IPS DF 6.9 (cell line): ENCODE measurements at places on chromosomes 7 and 10.

- no peak for DNase-seq
Observed at GRCh38 chr7:139648941-139649425, 125.5 kb downstream of the CLEC2L start.

- DNase-seq = no peak
Observed at GRCh38 chr10:122422266-122422989, 32.0 kb upstream of the ARMS2 start.

- DNase-seq = no peak
Observed at GRCh38 chr10:43120929-43121314, 17.3 kb upstream of the CSGALNACT2 start.

DNA sequence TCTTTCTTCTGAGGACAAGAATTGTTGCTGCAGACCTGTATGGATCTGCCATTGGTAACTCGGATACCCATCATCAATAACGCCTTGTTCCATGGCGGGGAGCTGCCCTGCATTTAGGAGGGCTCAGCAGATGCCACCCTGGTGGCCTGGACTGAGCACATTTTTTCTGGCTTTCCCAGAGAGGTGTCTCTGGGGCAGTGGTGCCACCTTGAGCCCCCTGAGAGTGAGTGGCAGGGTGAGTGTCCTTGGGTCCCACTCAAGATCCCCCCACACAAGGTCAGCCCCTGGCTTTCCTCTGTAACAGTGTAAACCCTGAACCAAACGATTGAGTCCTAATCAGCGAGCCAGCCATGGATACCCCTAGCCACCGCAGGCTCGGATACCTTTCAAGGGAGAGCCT lies 258.6 kb downstream of the GLRX3 start:
- no peak for DNase-seq

- no peak for DNase-seq
Observed at GRCh38 chr10:17479822-17480221, 25.4 kb upstream of the ST8SIA6 start.

GRCh38 chr7:48781752-48782151 lies 142.6 kb upstream of the CDC14C start:
- no peak for DNase-seq

DNA sequence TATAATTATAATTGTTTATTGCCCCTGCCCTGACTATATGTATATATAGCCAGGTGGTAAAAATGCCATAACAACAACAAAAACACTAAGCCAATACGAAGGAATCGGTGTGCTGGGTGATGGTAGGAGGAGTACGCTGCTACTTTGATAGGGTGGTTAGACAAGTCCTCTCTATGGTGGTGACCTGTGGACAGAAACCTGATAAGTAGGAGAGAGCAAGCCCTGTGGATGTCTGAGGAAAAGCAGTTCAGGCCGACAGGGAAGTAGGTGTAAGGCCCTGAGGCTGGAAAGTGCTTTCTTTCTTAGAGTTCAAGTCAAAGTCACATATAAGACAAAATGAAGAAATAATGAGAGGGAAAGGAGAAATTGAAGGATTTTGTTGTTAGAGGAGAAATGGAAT lies 823.8 kb upstream of the CELF2 start:
- DNase-seq = no peak

DNA sequence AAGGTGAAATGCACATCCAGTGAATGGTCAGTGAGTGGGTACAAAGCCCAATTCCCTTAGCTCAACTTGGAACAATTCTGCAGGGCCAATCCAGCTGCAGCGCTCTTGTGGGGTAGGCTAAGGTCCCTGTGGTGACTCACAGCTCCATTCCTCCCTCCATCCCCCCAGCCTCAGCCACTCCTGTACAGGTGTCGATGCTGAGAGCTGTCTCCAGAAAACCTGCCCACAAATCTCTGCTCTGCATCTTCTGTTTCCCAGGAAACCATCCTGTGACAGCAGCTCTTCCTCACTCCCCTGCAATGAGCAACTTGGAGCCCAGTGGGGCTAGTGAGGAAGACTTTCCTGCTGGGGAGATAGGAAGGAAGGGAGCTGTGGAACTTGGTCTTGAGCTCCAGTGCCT lies 244.7 kb upstream of the GPR26 start:
- no peak for DNase-seq

DNA sequence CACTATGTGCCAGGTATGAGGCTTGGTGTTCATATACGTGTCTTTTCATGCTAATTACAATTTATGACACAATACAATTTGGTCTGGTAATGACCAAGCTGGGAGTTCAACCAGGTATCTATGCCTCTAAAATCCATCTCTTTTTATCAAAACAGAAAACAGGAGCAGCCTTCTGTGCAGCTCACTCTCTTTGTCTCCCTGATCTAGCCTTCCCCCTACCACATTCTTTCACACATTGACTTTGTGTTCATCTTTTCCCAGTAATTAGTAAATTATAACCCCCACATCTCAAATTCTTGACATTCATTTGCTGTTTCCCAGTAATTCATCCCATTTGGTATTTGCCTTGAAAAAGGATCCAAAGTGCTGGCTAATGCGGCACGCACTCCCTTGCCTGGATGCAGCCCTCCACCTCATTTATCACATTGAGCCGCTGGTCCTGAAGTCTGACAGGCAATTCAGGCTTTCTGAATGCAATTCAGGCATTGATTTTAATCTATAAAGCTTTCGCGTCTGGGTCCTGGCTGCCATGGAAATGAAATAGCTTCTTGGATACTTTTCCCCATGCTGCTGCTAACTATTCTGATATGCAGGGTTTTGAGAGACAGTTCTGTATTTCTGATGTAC lies 112.5 kb upstream of the ANKRD1 start:
- DNase-seq = no peak

DNA sequence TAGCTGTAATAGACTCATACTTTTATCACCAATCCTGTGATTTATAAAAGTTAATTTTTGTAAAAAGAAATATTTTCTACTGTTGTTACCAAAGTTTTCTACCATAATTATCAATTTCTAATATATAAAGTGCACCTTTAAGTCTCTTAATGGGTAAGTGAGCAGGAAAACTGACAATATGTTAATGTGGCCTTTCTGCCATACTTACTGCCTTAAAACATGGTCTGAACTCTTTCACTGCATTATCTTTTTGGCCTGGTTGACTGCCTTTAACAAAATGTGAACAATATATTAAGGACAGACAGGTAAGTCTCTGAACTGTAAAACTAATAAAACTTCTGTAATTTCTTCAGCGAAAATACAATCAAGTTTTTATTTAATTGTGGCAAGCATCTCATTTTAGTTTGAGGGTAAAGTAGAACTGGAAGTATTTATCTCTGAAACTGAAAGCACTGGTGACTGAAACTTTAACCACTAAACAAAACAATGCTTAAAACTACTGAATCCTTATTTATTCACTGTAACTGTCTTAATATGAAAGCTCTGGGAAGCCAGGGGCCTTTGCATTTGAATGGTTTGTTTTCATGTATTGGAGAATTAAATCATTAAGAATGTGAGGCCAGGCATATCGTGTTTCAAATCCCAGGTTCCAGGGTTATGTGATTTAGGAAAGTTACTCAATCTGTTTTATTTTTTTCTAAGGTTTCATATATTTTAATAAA lies 948.8 kb upstream of the POT1 start:
- no peak for DNase-seq

DNA sequence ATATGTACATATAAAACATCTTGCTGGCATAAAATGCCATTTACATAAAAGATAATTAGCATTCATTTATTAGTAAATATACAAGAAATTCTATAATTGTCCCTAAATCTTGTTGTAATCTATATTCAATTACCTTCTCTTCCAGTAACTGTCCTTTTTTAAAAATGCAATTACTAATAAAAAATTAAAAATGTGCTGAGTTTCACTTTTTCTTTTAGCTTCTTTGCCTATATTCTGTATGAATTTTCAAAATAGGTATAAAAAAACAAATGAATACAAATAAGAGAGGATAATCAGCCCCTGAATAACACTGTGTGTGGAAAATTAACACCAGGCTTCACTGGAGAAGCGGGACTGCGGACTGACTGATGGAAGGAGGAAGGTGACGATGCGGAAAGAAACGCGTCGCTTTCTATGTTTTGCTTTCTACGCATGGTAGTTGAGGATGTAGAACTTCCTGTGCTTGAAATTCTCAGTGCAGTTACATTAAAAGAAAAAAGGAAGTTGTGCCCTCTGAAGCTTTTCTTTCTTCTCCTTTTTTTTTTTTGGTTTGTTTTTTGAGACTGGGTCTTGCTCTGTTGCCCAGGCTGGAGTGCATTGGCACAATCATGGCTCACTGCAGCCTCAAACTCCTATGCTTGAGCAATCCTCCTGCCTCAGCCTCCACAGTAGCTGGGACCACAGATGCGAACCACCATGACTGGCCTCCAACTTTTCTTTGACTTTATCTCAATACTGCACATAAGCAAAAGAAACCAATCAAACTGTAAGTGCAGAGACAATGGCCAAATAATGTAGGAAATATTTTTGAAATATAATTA lies 7.4 kb upstream of the ZMYND11 start:
- no peak for DNase-seq

DNA sequence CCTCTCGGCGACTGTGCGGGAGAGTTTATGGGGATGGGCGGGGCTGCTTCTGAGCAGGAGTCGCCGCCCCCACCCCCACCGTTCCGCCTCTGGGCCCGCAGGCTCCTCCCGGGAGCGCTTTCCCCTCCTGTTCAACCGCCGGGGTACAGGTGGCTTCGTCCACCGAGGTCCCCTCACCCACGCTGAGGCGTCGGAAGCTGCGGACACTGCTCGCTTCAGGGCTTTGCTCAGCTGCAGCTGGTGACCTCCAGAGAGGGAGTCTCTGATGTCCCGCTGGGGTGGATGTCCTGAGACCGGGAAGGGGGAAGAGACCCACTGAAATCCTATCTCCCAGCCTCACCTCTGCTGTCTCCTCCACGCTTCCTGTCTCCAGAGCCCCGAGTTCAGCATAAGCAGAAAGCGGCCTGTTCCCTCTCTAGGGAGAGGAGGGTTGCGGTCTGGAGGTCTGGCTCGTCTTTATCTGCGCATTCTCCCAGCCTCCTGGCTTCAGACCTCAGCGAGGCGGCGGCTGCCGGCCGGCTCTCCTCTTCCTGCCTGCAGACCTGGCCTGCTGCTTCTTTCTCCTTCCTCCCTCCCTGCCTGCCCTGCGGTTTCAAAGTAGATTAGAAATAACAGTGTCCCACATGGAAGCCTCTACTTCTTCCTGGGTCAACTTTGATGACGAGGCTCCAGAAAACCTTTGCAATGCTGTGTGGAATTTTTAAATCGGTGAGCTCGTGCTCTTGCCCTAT lies 1.8 kb downstream of the CYP2E1 start:
- no peak for DNase-seq

DNA sequence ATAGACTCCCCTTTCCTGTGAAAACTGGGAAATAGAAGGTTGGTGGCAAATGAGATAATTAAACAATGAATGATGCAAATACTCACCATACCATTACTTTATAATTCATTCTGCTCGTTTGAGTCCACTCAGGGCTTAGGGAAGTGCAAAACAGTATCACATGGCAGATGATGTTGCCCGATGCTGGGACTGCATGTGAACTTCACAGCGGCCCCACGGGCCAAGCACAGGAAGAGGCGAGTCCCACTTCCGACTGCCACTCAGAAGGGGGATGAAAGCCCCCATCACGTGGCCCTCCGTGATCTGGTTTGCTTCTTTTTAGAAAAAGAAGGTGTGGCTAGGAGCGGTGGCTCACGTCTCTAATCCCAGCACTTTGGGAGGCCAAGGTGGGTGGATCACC lies 71.5 kb downstream of the PRPF18 start:
- DNase-seq = no peak

- no peak for DNase-seq
Observed at GRCh38 chr7:945147-945555, 9.3 kb downstream of the ADAP1 start.

DNA sequence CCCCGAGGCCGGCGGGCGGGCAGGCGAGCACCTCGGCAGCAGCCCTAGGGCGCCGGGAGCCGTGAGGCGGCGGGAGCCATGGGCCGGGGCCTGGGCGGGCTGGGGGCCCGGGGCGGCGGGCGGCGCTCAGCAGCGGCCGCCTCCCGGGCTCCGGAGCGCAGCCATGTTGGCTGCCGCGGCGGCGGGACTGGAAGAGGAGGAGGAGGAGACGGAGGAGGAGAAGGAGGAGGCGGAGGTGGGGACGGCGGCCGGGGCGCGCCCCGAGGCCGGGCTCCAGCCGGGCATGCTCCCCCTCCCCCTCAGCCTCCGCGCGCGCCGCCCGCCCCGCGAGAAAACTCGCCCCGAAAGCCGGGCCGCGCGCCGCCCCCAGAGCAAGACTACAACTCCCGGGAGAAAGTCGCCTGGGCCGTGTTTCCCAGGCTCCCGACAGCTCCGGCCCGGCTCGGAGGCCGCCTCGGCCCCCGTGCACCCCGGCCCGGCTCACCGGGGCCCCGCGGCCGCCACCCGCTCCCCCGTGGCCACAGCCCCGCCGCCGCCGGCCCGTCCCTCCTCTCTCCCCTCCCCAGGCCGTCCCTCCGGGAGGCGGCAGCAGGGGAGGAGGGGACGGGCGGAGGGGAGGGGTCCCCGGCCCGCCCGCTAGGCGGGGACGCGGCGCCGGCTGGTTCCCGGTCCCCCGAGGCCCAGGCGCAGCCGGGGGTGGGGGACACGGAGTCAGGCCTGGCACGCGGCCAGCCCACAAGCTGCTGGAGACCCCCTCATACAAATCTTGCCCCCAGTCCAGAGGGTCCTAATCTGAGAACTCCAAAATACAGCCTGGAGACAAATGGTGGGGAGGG lies at the start of gene DLG5:
Gene DLG5 (minus strand): TSS at position 190 of the 836 bp plus-strand sequence. CDS start 235 bp downstream, outside the sequence.
- no peak for DNase-seq

GRCh38 chr7:55571511-55572377 lies 558 bp downstream of the VOPP1 start:
- no peak for DNase-seq

- no peak for DNase-seq
Observed at GRCh38 chr7:21353388-21353780, 74.5 kb upstream of the SP4 start.

DNA sequence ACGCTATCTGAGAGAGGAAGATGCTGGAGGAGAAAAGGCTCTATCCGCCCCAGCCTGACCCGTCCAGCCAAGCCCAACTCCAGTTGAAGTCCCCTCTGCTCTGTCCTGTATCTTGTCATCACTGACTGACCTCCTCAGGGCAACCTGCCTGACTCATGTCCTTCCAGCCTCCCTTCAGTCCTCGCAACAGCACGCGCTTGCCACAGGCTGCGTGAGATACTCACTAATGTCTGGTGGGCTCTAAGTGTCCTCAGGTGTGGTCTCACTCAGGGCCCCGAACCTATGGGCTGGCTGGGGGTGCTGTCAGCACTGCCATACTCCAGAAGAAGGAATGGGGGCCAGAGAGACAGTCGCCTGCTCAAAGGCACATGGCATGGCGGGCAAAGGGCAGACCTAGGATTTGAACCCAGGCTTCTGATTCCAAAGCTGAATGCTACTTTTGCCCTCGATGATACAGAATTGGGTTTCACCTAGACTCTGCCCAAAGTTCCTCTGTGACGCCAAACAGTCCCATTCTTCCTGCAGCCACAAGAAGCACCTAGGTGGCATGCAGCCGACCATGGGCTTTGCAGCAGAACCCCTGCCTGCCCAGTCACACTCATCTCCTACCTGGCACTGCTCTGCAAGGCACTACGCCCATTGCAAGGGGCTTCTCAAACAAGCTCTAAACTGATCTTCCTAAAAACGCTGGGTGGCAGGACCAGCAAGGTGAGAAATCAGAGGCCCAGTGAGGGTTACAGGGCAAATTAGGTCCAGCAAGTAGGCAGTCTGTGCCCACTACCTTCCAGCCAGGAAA lies 8.5 kb downstream of the FAM53B start:
- no peak for DNase-seq
